ENCODE measurements at places on chromosomes 5 and 9.

GRCh38 chr9:72814083-72814597 lies 138.7 kb downstream of the ALDH1A1 start:
- DNase-seq: no peak

DNA sequence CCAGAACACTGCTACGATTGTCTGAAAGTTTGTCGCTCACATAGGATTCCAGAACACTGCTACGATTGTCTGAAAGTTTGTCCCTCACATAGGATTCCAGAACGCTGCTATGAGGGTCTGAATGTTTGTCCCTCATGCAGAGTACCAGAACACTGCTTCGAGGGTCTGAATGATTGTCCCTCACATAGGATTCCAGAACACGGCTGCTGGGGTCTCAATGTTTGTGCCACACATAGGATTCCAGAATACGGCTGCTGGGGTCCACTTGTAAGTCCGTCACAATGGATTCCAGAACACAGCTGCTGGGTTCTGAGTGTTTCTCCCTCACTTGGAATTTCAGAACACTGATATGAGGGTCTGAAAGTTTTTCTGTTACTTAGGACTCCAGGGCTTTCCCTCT lies 203.3 kb downstream of the FOXD4L6 start:
- DNase-seq: no peak

DNA sequence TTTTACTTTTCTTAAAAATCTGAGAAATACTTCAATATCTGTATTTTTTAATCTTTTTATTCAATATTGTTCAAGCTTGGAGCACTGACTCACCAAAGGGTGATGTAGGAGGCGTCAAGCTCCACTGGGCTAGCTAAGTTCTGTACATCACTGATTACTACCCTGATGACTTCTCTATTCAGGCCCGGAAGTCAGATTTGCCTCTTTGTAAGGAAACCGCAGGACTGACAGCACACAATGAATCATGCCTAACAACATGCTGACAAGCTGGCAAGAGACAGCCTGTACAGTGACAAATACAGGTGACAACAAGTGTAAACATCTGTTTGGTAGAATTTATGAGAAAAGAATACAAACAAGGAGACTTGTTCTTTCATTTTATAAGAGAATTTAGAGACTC lies 627.9 kb upstream of the RORB start:
- DNase-seq: no peak

DNA sequence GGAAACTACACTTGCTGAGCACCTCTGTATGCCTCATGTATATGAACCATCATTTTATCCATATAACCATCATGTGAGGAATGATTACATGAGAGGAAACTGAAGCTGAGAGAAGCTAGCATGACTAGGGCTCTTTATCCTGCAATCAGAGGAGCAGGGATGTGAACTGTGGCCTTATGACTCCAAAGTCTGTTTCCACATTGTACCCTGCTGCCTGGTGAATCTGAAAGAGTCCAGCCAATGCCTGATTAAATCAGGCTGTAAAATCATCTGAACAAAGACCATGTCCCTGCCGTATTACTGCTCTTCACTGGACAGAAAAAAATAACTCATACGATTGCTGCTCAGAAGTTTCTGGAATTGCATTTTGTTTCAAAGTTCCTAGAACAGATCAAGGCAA lies 67.0 kb downstream of the LPAR1 start:
- no peak for DNase-seq

DNA sequence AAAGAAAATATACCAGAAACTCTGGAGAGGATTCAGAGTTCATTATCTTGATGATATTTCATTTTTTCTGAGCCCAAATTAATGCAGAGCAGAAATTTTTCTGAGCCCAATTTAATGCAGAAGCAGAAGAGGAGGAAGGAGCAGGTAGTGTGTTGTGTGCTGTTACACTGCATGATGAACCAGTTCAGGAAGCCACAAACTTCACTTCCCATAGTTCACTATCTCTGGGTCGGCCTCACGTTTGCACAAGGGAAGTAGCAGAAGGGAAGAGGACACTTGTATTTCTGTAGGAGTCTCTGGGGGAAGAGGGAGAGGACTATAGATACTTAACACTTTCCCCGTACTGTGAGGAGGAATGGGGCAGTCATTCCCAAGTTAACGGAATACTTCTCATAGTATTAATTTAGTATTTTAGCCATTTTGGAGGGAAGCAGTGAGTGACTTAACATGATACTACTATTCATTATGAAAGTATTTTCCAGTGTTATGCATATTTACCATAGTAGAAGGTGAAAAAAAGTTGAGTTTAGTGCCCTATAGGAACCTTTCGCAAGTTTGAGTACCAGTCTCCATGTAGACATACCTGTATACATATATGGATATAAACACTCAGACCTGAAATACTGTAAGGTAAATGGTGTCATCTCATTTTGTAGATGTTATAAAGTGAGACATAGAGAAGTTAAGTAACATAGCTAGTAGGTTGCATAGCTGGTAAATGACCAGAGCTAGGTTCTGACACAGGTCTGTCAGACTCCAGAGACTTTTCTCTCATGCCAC lies 30.0 kb downstream of the XPA start:
- DNase-seq: peak; percentile 6

Measured in T-helper 1 cell (primary cell).